ENCODE measurements at places on chromosomes 3 and 15. TPM values are rescaled to one million over a fixed set of nuclear protein-coding genes. Genes with fewer than 3 reads are reported as not detected.

NR1I2 gene
- 0.20 TPM for total RNA-seq

STRA6 gene
- total RNA-seq = 0.59 TPM

SLCO2A1 gene
- total RNA-seq = under 0.01 TPM

ROPN1 gene
- total RNA-seq = not detected

TMEM40 gene
- not detected for total RNA-seq

ALDH1A2 gene
- 3.8 TPM for total RNA-seq

PP2D1 gene
- not detected for total RNA-seq

AZI2 gene
- 127 TPM for total RNA-seq

TSEN2 gene
- 13.9 TPM for total RNA-seq

SLC2A2 gene
- not detected for total RNA-seq

WNT5A gene
- 80.7 TPM for total RNA-seq

RNU6-1 gene
- total RNA-seq = not detected

GTPBP8 gene
- total RNA-seq = 45.7 TPM

LPCAT4 gene
- total RNA-seq = 19.6 TPM

CYFIP1 gene
- total RNA-seq = 126 TPM

CGNL1 gene
- total RNA-seq = 5.3 TPM

IMPG2 gene
- total RNA-seq = 0.33 TPM

MYRIP gene
- total RNA-seq = 0.85 TPM

LARP6 gene
- 51.3 TPM for total RNA-seq

CPN2 gene
- not detected for total RNA-seq

FAM81A gene
- 0.33 TPM for total RNA-seq

COL6A6 gene
- total RNA-seq = 0.23 TPM

PIERCE2 gene
- 3.1 TPM for total RNA-seq

All from smooth muscle cell of the pulmonary artery (primary cell).